ENCODE measurements at places on chromosomes 4 and X.

GRCh38 chr4:164748375-164748774, 5.6 kb upstream of the SMIM31 start:
- no peak overlapping the region for H3K27ac ChIP-seq
- no peaks in the 10 kb centered on the region for H3K36me3 ChIP-seq
- no peak overlapping the region for H3K4me3 ChIP-seq

GRCh38 chrX:5898463-5898862, 330.2 kb downstream of the NLGN4X start:
- no peak overlapping the region for H3K4me3 ChIP-seq
- no peaks in the 10 kb centered on the region for H3K36me3 ChIP-seq
- H3K27me3 ChIP-seq, result no peaks in the 10 kb centered on the region
- no peak for DNase-seq
- no peaks in the 10 kb centered on the region for H3K4me1 ChIP-seq

DNA sequence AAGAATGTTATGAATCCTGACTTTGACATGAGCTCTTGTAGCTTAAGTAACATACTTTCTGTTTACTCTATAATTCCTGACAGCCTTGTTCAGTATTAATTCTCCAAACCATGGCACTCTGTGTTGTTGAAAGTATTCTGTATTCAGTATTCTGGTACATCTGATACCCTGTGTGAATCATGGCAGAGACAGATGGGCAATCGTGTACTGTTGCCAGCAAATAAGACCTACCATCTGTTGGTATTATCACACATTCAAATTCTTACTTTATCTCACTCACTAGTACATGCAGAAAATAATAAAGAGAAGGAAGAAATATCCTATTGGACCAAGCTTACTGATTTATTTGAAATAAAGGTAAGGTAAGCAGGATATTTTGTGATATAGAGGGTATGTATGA, 7.9 kb downstream of the MBTPS2 start:
- H3K36me3 ChIP-seq, result no peaks in the 10 kb centered on the region
- no peak overlapping the region for H3K4me3 ChIP-seq
- H3K27ac ChIP-seq, result no peak overlapping the region
- no peaks in the 10 kb centered on the region for H3K27me3 ChIP-seq
- DNase-seq, result no peak

- H3K4me1 ChIP-seq, result no peaks in the 10 kb centered on the region
- H3K27ac ChIP-seq, result no peak overlapping the region
- no peak for DNase-seq
- peaks cover 36% of the 10 kb centered on the region for H3K27me3 ChIP-seq
- no peaks in the 10 kb centered on the region for H3K36me3 ChIP-seq
Measured at GRCh38 chr4:2292646-2293108, 30.8 kb upstream of the MXD4 start.

DNA sequence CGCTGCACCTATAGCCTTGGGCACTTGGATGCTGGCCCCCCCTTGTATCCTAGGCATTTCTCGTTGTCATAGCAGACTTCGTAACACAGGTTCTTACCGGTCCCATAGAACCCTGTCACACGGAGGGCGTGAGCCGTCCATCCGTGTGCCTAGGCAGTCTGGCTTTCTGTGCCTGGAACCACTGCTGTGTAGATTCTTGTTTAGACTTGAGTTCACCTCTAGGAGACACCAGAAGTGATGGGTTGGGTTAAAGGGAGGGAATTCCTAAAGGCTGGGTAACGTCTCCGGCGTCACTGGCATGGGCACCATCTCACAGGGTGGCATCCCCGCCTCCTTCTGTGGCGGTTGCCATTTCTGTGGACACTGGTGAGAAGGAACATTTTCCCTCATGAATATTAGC, 13.5 kb upstream of the NKX1-1 start:
- H3K27ac ChIP-seq, result no peak overlapping the region
- no peaks in the 10 kb centered on the region for H3K36me3 ChIP-seq
- DNase-seq, result no peak
- H3K27me3 ChIP-seq, result peaks cover 81% of the 10 kb centered on the region
- no peak overlapping the region for H3K4me3 ChIP-seq
- no peaks in the 10 kb centered on the region for H3K4me1 ChIP-seq

DNA sequence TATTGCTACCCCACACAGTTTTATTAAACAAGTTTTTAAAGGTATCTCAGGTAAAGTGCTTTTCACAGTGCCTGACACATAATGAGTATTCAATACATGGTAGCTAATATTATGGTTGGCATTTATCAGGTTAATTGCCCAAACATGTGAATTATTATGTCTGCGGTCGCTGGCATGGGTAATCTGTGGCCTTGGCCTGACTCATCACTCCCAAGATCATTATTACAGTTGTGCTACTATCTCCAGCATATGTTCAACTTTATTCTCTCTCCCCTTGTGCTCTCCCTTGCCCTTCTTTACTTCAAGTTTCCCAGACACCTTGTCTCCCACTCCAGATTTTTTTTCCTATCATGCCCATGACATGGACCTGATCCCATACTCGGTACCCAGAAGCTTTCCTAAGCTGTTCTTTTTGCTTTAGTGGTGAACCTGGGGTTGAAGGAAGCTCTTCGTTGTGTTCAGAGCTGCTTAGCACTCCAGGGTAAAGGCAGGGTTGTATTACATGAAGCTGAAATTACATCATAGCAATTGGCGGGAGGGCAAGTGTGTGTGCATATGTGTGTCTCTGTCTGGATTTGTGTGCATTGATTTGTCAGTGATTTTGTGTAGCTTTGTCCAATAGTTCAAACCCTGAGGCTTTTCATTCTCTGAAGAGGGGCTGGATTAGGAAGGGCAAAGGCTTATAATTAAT, 176.5 kb upstream of the NRK start:
- H3K4me1 ChIP-seq, result no peaks in the 10 kb centered on the region
- DNase-seq, result no peak
- H3K4me3 ChIP-seq, result no peak overlapping the region
- H3K27ac ChIP-seq, result no peak overlapping the region

DNA sequence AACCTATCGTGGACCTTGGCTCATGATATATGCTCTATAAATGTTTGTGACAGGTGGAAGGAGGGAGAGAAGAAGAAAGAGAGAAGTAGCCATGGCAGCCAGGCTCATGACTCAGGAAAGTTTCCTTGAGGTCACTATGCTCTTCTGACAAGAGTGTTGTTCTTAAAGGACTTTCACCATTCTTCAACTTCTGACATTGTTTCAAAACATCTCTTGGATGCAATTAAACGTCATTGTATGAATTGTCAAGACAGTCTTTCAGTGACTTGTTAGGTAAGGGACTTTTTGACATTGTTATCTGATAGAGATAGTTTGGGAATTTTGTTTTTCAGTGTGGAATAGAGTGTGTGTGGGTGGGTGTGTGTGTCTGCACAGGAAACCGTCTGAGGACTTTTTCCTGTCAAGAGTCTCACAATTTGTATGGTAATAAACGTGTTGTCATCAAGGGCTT, 617.0 kb downstream of the MID1IP1 start:
- no peak for DNase-seq
- no peaks in the 10 kb centered on the region for H3K27me3 ChIP-seq
- H3K4me3 ChIP-seq, result no peak overlapping the region
- no peak overlapping the region for H3K27ac ChIP-seq

DNA sequence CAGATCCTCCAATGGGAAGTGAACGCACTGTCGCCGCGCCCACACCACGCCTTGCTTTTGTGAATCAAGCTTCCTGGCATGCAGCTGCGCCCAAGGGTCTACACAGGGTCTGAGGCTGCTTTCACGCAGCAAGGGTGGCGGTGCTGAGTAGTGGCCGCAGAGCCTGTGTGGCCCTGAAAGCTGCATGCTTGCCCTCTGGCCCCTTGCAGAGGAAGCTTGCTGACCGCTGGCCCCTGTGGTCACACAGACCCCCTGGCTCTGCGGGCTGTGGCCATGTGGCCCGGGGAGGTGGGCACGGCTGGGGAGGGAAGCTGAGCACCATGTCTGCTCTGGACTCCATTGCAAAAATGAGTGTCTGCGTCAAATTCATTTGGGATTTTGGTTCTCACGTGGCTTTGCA, 8.8 kb downstream of the DOK7 start:
- H3K4me3 ChIP-seq, result no peak overlapping the region
- no peaks in the 10 kb centered on the region for H3K4me1 ChIP-seq

DNA sequence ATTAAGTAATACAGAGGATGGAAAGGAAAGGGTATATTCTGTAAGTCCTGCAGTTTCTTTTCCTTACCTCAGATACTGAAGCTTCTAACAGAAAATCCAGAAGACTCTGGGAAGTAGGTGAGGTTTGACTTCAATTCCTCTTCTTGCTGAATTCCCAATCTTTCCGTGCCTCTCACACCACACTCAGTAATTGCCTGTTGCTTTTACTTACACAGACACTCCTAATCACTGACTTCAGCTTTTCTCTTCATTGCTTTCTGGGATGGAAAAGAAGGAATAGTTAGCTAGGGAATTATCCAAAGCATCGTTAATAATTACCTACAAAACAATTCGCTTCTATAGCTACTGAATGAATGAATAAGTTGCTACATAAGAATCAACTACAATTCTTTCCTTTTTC, 163.6 kb downstream of the FBXO8 start:
- no peaks in the 10 kb centered on the region for H3K36me3 ChIP-seq
- no peak for DNase-seq
- no peaks in the 10 kb centered on the region for H3K4me1 ChIP-seq
- H3K27me3 ChIP-seq, result no peaks in the 10 kb centered on the region

- H3K36me3 ChIP-seq, result no peaks in the 10 kb centered on the region
- peak; percentile 71 for DNase-seq
- no peak overlapping the region for H3K27ac ChIP-seq
- no peaks in the 10 kb centered on the region for H3K4me1 ChIP-seq
- no peak overlapping the region for H3K4me3 ChIP-seq
Measured at GRCh38 chrX:30957753-30958152, 68.7 kb upstream of the TAB3 start.

- DNase-seq, result no peak
- peaks cover 22% of the 10 kb centered on the region for H3K4me1 ChIP-seq
- H3K27me3 ChIP-seq, result no peaks in the 10 kb centered on the region
- no peak overlapping the region for H3K4me3 ChIP-seq
Measured at GRCh38 chrX:109954333-109954732, 48.6 kb upstream of the TMEM164 start.

DNA sequence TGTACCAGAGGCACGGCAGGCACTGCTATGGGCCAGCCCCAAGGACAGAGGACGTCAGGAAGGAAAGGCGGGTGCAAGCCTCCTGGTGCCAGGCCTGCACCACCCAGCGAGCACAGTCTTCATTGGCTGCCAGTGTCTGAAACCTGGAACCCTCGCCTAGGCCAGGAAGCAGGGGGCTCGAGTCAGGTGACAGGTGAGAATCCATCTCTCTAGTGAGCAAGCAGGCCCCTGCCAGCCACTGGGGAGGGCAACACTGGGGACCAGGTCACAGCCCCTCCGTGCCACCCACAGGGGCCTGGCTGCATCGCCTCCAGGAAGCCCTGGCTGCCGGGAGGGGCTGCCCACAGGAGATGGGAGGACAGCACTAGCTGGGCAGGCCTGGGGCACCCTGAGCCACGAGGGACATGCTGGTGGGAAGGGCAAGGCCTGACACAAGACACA, 6.9 kb upstream of the HAUS3 start:
- no peak overlapping the region for H3K4me3 ChIP-seq
- no peaks in the 10 kb centered on the region for H3K27me3 ChIP-seq

DNA sequence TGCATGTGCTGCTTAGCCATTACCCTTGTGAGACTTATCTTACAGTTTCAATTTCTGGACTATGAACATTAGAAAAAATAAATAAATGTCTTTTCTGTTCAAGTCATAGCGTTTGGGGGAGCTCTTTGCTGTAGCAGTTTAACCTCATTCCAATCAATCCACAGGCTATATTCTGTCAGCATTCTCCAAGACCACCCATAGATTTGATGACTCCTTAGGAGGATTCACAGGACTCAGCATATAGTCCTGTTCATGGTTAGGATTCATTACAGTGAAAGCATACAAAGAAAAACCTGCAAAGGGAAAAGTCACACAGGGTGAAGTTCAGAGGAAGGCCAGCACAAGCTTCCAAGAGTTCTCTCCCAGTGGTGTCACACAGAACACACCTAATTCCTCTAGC, 180.5 kb downstream of the ADAMTS3 start:
- no peak overlapping the region for H3K4me3 ChIP-seq
- no peak overlapping the region for H3K27ac ChIP-seq
- H3K4me1 ChIP-seq, result no peaks in the 10 kb centered on the region

Data from PC-9 (cell line).